Activated gamma-delta T cell (primary cell): ENCODE measurements at places on chromosomes 1 and 21.

GRCh38 chr1:180183426-180183825 is 28.8 kb downstream of the QSOX1 start:
- DNase-seq: no peak

DNA sequence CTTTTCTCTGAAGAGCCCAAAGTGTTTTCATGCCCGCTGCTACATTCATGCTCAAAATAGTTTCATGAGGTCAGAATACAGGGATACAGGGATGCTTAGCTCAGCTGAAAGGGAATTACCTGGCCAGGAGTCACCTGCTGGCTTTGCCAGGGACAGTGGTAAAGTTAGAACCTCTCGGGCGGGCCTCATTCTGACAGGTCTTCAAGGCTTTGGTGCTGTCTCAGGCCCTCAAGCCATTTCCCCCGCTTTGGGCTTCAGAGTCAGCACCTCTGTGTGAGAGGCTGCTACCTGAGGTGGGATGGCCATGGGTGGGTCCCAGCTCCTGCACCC is 5.5 kb downstream of the RASSF5 start:
- DNase-seq: no peak

DNA sequence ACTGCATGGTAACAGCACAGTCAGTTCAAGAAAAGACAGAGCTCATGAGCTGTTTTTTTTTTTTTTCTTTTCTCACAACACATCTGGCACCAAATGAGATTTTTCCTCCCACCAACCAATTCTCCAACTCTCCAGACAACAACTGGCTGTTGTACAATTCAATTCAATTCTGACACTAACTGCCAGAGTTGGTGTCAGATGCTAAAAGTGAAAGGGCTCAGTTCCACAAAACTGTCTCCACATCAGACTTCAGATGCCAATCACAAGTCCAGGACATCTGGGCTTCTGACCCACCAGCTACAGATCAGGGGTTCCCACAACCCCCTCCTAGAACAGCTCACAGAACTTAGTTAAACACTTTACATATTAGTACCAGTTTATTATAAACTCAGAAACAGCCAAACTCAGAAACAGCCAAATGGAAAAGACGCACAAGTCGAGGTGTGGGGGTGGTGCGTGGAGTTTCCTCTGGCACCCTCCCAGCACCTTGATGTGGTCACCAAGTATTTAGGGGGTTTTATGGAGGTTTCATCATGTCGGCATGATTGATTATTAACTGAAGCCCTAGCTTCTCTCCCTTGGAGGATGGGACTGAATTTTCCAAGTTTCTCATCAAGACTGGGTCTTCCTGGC is 39.2 kb upstream of the LRRC8D start:
- no peak for DNase-seq

DNA sequence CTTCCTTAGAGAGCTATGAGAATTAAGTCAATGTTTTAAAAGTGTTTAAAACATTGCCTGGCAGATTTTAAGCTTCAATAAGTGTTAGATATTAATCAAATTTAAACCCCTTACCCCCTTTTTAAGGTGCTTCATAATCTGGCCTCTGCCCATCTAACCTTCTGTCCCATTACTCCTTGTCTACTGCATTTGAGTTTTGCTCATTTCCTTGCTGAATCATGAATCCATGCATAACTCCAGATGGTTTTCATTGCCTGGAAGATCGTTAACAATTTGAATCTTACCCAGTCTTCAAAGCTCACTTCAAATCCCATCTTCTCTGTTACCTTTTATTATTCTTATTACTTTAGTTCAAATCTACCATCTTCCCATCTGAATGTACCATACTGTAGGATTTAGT is 4.6 kb downstream of the HJV start:
- no peak for DNase-seq
